ENCODE measurements at places on chromosomes 12 and 14.

DNA sequence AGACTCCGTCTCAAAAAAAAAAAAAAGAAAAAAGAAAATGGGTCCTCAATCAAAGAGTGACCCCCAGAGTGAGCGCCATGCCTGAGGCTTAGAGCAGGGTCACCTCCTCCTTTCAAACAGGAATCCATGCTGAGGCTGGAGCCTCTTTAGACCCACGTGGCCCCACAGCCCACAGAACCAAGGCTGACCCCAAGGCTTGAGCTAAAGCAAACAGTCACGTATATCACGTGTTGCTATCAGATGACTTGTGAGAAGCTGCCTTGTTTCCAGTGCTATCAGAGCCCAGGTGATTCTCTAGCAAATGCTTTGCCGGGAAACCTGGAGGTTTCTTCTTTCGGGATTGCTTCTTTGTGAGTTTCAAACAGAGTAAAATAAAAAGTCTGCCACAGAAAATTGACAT is 31.7 kb upstream of the DYNC1H1 start:
- DNase-seq: no peak

- DNase-seq: peak; percentile 92
Measured at GRCh38 chr12:49130151-49131050, 794 bp downstream of the TUBA1B start.

- no peak for DNase-seq
Measured at GRCh38 chr14:51852541-51852940, 7.9 kb upstream of the GNG2 start.

DNA sequence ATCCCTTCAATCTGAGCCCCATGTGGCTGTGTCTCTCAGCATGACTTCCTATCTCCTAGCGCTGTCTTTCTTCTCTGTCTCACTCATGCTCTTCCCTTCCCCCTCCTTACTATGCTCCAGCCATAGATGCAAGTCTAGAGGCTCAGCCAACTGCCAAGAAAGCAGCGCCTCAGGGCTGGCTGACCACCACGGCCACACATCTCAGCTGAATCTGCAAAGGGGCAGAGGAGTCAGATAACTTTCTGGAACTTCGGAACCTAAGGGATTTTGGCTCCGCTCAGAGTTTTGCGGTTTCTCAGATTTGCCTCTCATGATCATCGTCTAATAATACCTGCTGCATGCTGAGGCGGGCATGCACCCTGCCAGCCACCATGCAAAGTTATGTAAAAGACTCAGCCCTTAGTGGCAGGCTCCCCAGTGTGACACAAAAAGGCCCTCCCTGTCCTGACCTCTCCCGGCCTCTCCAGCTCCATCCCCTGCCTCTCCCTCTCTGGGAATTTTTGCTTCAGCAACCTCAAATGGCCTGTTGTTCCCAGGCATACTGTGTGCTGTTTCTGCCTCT is 5.0 kb upstream of the FGF6 start:
- DNase-seq: no peak

DNA sequence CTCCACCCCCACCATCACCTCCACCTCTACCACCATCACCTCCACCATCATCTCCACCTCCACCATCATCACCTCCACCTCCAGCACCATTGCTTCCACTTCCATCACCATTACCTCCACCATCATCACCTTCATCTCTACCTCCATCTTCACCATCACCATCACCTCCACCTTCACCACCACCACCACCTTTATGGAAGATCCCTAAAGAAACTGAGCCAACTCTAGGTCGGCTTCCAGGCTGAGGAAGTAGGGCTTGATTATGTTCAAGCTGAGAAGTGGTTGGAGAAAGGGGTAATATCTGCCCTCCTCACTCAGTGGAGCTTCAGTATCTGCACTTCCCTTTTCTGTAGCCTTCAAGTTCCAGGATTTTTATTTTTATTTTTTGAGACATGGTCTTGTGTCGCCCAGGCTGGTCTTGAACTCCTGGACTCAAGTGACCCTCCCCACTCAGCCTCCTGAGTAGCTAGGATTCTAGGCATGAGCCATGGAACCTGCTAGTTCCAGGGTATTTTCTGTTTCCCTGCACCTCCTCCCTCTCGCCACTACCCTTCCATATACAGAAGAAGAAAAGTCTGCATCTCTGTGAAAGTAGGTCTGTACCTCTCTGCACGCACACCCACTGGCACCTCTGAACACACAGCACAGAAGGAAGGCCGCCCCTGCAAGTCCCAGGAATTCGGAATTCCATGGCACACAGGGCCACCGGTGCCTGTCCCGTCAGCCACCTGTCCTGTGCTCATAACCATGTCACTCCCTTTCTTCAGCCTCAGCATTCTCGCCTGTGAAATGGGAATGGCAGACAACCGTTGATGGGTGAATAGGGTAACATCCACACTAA is 5.9 kb downstream of the ZBTB42 start:
- no peak for DNase-seq

GRCh38 chr14:64060648-64061096 is 207.9 kb downstream of the SYNE2 start:
- DNase-seq: no peak

GRCh38 chr12:23484238-23484637 is 465.2 kb downstream of the SOX5 start:
- DNase-seq: no peak

DNA sequence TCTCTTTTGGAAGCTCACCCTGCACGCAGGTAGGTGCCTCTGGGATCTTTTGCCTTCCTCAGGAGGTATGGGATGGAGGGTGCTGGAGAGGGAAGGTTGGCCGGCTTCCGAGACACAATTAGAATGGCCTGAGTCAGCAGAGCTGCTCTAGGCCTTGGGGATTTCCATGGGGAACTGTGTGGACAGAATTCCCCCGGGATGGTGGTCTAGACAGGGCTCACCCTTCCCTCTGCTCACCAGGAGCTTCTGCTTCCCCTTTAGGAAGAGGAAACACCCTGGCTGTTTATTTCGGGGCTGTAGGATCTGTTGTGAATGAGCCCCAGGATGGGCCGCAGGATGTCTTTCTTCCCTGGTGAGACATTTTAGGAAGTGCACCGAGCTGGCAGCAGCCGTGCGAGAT is 43.7 kb upstream of the TMED10 start:
- DNase-seq: no peak

DNA sequence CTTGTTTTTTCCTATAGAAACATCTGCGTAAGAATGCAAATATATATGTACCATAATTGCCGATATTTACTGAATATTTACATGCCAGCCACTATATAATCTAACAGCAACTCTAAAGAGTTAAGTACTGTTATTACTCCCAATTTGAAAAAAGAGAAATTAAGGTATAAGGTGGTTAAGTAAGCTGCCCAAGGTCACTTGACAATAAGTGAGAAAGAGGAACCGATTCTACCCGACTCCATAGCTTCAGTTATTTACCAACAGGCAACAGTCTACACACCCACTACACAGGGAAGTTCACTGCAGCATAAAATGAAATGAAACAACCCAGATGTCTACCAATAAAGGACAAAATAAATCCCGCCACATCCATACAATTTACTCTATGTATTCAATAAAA is 1.1 kb downstream of the MIS18BP1 start:
- peak; percentile 20 for DNase-seq

- DNase-seq: no peak
Measured at GRCh38 chr14:31270196-31270772, 62.7 kb upstream of the HECTD1 start.

GRCh38 chr14:33475623-33476022 is 475.3 kb downstream of the EGLN3 start:
- no peak for DNase-seq

DNA sequence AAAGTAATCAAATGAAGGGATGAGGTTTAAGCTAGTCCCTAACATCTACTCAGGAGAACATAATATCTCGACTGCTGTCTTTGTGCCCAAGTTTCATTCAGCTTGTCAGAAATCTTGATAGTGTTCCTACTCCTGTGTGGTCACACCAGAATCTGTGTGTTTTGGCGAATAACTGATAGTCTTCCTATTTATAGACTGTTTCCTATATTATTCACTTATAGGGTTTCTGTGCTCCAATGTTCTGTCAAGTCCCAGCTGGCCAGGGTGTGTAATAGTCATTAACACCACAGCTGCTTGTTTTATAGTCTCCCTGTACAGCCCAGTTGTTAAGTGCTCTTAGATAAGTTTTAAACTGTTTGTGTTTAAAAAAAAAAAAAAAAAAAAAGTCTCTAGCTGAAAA is 45.9 kb downstream of the GPR135 start:
- no peak for DNase-seq

GRCh38 chr14:95697764-95698163 is 11.5 kb downstream of the TCL1B start:
- DNase-seq: no peak

DNA sequence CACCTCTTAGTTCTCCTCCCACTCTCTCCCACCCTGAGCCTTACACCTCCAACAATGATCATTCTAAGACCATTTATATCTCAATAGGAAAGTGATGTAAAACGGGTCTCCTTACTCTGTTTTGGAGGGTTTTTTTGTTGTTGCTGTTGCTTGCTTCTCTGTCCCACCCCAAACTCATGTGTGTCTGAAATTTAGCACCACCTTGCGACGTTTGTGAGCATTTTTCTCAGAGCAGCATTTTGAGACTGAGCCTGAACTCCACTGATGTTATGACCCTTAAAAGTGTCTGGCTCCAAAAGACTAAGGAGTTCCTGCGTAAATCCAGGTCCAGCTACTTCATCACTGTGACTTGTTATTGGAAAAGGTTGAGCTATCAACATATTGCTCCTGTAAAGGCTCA is 155.0 kb downstream of the DAD1 start:
- no peak for DNase-seq

DNA sequence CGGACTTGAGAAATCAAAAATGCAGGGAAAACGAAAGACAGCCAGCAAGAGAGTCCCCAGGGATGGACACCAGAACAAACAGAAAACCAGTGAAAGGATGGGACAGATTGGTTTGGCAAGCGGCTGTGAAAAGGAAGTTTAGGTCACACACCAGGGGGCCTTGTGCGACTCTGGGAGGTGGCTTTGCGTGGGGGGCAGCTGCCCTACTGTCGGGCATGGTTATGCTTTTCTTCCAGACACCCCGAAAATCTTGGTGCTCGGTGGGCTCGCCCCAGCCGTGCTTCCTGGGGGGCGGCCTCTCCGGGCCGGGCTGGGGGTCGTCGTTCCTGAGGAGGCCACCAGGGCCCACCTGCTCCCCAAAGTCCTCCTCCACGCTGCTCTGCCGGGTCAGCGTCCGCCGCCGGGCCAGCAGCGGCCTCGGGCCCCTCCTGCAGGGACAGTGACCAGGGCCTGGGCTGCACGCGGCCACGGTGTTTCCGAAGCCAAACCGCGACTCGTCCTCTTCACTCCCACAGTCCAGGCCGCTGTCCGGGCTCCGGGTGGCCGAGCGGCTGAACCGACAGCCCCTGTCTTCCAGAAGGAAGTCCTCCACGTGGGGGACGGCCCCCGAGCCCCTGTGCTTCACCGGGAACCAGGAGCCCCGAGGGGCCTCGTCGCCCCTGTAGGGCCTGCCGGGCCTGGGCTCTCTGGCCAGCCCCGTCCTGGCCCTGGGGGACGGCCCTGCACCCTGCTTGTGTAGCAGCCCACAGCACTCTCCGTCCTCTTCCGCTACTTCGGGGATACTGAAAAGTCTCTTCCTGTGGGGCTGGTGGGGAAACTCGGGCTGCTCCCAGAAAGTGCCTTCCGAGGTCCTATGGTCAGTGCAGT is 86.5 kb downstream of the PIWIL1 start:
- DNase-seq: no peak

DNA sequence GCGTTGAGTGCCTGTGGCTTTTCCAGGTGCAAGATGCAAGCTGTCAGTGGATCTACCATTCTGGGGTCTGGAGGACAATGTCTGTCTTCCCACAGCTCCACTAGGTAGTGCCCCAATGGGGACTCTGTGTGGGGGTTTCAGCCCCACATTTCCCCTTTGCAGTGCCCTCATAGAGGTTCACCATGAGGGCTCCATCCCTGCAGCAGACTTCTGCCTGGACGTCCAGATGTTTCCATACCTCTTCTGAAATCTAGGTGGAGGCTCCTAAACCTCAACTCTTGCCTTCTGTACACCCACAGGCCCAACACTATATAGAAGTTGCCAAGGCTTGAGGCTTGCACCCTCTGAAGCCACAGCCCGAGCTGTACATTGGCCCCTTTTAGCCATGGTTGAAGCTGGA is 52.9 kb downstream of the PRKCH start:
- DNase-seq: no peak

- DNase-seq: no peak
Measured at GRCh38 chr14:79652513-79653307, 558.6 kb downstream of the DIO2 start.

DNA sequence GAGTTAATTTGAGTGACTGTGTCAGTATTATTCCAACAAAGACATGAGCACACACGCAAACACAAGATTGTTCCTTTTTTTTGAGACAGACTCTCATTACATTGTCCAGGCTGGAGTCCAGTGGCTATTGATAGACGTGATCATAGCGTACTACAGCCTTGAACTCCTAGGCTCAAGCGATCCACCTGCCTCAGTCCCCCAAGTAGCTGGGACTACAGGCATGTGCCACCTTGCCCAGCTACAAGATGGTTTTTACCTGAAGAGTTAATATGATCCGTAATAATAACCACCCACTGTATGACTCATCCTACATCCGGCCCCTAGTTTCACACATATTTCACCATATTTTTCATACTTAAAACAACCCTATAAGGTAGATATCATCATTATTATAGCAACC is 26.8 kb downstream of the BCAT1 start:
- DNase-seq: no peak

- DNase-seq: no peak
Measured at GRCh38 chr14:77986773-77987172, 183.4 kb upstream of the NRXN3 start.

GRCh38 chr14:68191567-68192321 is 372.2 kb downstream of the RAD51B start:
- DNase-seq: no peak

GRCh38 chr14:74501135-74501614 is 7.6 kb downstream of the ISCA2 start:
- DNase-seq: peak; percentile 63

- DNase-seq: no peak
Measured at GRCh38 chr14:58066115-58066514, 85.9 kb downstream of the ARMH4 start.
